ENCODE measurements at places on chromosomes 6 and 20.

GRCh38 chr20:37627060-37627766 lies 66.6 kb upstream of the CTNNBL1 start:
- peak; percentile 59 for DNase-seq

GRCh38 chr20:10777710-10778109 lies 103.9 kb upstream of the JAG1 start:
- DNase-seq: no peak

DNA sequence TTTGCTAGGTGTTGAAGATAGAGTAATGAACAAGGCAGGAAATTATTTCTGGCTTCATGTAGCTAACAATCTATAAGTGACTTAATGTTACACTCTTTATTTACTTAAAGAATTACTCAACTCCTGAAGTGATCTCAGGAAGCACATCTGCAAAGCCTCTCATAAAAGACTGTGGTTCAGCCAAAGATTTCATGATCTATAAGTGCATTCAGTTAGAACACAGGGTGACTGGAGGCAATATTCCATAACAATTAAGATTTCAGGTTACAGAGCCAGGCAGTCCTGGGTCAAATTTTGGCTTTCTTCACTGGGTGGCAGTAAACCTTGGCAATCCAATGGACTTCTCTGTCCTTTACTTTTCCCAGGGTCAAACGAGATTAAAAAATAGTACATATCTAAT lies 204.0 kb downstream of the TPBG start:
- no peak for DNase-seq

- DNase-seq: peak; percentile 14
These were observed 13.7 kb downstream of the BTN3A1 start for GRCh38 chr6:26415791-26416190.

DNA sequence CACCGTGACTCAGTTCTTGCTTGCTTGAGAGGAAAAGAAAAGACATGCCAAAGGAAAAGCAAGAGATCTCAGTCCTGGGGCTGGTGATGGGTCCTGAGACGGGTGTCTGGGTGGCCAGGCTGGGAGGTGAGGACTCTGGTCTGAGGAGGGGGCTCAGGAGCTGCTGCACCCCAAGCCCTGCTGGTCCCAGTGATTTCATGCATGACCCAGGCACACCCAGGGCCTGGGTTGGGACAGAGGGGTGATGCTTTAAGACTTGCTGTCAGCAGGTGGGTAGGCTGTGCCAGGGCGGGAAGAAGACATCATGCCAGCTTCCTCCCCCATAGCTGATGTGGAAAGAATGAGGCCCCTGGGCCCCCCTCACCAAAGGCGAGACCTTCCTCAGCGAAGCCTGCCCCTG lies 65.1 kb upstream of the PMEPA1 start:
- DNase-seq: no peak

GRCh38 chr20:17590245-17590644 lies 20.4 kb downstream of the DSTN start:
- no peak for DNase-seq

DNA sequence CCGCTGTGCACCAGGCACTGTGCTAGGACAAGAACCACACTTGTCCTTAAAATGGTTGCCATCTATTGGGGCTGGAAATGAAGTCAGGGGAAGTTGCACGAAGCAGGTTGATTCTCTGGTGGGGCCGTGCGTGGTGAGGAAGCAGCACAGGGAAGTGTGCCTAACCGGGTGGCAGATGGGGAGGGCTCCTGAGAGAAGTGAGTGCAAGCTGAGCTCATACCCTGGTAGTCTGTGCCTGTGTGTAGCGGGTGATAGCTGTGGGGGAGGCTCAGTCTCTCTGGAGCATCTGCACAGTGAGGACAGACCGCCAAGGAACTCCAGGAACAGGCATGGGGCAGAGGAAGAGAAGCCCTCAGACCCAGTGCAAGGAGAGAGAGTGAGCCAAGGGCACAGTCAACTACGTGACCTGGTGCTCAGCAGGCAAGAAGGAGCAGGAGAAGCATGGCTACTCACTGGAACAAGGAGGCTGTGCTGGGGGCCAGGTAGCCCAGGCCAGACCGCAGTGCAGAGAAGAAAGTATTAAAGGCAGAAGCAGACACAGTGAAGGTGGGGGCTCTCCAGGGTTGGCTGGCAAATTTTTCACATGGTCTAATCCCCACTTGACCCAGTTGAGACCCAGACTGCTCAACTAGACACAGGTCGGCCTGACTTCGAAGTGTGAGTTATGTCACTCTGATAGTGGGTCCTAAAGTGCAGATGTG lies 155.0 kb downstream of the CDH26 start:
- no peak for DNase-seq

DNA sequence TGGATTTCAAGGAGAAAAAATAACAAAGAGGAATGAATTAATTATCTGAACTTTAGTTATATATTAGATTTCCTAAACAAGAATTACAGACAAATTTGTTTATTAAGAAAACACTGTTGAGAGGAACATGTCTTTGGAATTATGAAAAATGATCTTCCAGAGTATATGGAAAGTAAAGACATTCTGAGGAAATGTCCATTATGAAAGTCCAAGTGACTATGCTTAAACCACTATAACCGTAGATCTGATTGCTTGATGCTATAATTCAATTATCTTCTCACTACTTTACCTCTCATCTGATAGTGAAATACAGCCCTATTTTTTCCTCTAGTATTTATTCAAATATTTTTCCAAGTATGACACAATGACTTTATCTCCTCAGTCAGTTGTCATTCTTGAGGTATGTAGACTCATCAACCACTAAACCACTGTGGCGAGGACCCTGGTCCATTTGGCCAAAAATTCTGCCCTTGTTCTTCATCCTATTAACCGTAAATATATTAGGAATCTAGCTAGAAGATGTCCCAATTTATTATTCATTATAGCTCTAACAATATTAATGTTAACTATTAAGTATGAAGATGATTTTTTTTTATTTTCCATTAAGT lies 37.3 kb upstream of the AHI1 start:
- DNase-seq: no peak

GRCh38 chr20:36217226-36217625 lies 19.1 kb upstream of the AAR2 start:
- no peak for DNase-seq

- DNase-seq: no peak
These were observed 55.9 kb downstream of the IL22RA2 start for GRCh38 chr6:137117581-137117980.

DNA sequence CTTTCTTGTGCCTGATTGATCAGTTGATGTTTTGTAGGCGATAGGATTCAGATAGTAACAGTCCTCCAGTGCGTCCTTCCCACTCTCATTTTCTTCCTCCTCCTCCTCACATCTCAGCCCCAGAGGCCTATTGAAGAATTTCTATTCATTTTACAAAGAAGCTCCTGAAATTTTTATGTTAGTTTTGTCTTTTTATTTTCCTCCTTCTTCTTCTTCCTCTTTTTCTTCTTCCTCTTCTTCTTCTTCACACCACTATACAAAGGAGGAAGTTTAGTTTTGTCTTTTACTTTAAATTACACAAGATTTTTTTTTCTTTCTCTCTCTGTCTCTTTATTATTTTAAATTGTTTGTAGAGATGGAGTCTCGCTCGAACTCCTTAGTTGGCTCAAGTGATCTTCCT lies 19.1 kb downstream of the BTN2A1 start:
- no peak for DNase-seq

GRCh38 chr6:36000451-36000850 lies 24.0 kb downstream of the SLC26A8 start:
- DNase-seq: no peak

DNA sequence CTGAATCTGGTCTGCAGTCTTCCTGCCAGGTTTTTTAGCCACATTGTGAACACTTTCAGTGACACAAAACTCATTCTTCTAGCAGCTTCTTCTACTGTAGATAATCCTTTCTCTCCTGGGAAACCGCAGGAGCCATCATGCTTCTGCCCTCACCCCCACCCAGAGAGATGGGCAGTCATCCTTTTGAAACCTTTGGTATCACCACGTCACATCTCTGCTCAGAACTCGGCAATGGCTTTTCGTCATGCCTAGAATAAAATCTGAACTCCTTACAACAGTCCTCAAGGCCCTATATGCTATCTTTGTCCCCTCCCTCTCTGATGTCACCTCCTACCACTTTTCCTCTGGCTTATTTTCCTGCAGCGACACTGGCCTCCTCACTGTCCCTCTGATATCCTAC lies 46.4 kb upstream of the ZNFX1 start:
- DNase-seq: no peak

GRCh38 chr20:755941-756340 lies 12.4 kb downstream of the SLC52A3 start:
- DNase-seq: no peak

DNA sequence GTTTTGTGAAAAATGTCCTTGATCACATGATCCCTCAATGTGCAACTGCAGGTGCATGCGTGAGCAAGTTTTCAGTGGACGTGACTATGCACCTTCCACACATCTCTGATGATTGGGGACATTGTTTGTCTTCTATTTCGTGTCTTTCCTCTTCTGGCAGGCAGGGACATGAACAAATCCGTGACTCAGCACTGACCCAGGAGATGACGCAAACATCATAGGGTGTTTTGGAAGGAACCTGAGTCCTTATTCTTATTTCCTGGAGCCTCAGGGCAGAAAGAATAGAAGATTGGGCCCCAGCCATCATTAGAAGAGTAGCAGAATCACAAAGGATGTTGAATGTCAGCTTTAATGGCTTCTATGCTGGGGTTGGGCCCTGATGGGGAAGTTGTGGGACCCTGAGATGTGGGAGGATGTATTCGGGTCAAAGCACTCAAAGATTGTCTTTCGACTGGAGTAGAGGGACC lies 11.9 kb upstream of the SIRPD start:
- DNase-seq: peak; percentile 74

DNA sequence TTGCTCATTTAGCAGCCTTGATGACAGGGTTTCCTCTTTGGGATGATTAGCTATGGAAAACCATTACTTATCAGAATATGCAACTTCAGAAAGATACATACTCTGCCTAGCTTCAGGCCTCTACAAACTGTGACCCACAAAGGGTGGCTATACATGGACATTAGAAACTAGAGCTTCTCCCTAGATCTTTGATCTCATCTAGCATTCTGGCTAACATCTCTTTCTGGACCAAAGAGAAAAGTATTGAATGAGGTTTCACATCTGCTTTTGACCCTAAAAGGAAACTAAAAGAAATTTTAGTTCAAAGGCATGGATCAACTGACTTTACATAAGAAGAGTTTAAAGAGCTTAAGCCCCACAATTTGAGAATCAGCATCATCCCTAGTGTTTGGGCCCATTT lies 12.4 kb upstream of the HMGN3 start:
- DNase-seq: no peak

- no peak for DNase-seq
These were observed 25.1 kb downstream of the SERPINB9 start for GRCh38 chr6:2877960-2878359.

- no peak for DNase-seq
These were observed 12.3 kb upstream of the CTNNBL1 start for GRCh38 chr20:37681384-37682112.

DNA sequence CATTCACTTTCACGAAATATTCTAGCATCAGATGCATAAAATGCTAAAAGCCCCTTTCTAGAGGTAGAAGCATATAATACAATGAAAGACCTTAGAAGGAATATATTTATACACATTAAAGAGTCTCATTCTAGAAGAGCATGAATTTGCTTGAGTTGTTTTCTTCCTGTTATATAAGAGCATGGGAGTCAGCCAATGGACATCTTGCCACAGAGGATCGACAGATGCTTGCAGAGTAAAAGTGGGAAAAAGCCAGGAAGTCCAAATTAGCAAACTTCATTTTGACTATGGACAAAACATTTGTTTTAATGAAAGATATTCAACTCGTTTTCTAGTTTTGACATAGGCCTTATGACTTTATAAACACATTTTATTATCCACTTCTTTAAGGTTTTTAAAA lies 44.2 kb upstream of the RIPPLY2 start:
- DNase-seq: no peak

DNA sequence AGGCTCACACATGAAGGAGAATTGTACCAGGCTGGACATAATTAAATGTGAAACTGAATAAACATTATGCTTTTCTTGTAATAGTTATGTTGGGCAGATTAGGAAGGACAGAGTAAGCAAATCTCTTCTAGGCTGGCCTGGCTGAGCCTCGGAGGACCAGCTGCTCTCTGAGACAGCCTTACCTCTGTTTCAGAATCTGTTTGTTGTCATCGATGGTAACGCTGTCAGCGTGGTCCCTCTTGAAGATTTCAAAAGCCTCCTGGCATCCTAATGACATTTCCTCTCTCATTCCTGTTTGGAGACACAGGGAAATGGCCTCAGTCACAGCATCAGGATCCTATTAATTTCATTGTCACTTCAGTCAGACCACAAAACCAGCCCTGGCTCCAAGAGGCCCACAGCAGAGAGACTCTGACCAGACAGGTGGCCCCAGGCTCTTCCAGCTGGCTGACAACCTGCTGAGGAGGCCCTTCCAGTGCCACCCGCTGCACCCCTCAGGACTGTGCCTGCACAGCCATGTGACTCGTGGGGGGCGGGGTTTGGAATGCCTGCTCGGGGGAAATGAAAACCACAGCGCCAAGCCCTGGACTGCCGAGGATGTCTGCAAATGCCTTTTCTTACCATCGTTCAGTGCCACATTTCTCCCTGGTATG lies 108.5 kb upstream of the KCNK16 start:
- peak; percentile 70 for DNase-seq

DNA sequence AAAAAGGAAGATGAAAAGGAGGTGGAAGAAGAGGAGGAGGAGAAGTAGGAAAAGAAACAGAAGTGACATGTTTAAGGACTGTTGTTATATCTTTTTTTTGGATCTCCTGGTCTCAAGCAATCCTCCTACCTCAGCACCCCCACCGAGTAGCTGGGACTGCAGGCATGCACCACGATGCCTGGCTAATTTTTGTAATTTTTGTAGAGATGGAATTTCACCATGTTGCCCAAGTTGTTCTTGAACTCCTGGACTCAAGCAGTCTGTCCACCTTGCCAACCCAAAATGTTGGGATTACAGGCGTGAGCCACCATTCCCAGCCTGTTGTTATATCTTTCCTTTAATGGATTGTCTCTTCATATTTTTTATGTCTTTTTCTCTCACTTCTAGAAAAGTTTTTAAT lies 19.5 kb upstream of the BCLAF1 start:
- DNase-seq: no peak

DNA sequence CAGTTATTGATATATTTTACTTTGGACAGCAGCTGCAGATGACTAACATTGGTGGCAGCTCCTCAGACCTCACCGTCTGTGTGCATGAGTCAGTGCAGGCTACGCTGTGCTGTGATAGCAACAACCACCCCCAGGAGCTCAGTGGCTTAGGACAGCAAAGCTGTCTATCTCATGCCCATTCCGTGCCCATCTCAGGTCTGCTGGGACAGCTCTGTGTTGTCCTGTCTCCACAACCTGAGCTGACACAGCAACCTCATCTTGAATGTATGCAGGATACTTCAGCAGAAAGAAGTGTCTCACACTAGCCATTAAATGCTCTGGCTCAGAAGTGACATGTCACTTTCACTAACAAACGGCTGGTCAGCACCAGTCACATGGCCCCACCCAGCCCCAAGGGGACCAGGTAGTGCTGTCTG lies 47.7 kb downstream of the BANF2 start:
- DNase-seq: peak; percentile 92
